ENCODE measurements at places on chromosomes 13 and 19.

DNA sequence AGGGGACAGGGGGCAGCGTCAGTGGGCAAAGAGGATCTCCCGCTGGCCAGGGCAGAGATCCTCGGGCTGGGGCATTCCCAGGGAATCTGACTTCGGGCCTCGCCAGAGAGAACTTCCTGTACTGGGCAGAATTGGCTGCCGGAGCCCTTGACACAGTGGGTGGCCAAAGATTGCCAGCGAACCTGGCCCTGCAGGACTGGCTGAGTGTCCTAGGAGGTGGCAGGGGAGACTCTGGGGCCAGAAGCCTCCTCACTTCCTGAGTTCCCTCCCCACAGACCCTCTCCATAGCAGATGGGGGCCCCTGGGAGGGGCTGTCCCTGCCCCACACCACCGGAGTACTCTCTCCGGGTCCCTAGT is 19.3 kb downstream of the DPP9 start:
- no peak for DNase-seq

DNA sequence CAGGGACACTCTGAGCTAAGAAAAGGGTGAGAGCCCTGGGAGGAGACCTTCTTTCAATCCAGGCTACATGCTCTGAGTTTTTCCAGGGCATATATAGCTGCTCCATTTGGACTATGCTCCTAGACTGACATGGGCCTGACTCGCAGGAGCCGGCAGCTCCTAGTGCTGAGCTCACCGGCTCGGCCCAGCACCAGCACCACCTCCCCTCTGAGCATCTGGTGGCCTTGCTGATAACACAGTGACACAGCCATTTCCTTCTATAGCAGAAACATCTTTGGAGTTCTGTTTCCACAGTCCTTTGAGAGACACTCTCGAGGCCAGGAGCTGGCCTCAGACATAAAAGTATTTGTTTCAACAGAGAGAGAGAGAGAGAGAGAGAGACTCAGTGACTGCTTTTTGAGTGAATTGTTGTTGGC is 184.9 kb downstream of the TM9SF2 start:
- DNase-seq = no peak

DNA sequence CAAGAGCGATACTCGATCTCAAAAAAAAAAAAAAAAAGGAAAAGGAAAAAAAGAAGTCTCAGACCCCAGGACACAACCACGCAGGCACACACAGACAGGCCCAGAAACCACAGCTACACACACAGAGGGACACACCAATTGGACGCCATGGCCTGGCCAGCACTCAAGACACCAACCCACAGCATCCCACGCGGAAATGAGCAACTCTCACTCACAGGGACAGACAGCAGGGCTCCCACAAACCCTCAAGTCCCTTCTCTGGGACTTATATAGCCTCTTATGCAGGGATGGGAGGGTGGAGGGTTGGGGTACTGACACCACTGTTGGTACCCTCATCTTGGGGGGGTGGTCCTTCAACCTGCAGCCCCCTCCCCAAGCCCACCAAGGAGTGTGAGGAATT is 5.9 kb downstream of the NOTCH3 start:
- no peak for DNase-seq

DNA sequence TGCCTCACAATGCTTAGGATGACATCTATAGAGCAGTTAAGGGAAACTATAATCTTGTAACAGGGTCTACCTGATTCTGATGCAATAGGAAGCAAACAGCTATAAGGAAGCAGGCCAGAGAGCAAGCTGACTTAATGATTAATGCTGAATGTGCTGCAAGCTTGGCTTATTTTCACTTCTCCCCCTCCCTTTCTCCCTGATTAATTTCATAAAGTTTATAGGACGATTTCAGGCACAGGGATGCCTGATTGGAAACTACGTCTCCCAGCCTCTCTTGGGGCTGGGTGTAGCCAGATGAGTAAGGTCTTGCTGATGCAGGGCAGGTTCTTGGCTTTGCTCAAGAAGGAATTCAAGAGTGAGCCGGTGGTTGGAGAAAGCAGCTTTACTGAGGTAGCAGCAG is 82.8 kb upstream of the MRI1 start:
- no peak for DNase-seq

DNA sequence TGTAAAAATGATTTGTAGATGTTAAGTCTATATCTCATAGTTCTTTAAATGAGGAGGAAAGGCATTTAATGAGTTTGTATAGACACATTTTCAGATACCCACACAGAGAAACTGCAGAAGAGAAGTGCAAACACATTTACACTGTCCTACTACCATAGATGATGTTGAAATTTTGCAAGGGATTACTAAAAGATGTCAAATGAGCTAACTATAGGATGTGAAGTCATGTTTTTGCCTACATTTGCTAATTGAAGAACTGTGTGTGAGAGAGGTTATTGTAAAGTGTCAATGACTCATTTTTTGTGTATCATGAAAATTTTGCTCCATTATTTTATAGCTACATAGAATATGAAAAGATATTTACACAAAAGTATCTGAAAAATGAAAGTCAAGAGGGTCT is 178.9 kb downstream of the ITGBL1 start:
- no peak for DNase-seq

DNA sequence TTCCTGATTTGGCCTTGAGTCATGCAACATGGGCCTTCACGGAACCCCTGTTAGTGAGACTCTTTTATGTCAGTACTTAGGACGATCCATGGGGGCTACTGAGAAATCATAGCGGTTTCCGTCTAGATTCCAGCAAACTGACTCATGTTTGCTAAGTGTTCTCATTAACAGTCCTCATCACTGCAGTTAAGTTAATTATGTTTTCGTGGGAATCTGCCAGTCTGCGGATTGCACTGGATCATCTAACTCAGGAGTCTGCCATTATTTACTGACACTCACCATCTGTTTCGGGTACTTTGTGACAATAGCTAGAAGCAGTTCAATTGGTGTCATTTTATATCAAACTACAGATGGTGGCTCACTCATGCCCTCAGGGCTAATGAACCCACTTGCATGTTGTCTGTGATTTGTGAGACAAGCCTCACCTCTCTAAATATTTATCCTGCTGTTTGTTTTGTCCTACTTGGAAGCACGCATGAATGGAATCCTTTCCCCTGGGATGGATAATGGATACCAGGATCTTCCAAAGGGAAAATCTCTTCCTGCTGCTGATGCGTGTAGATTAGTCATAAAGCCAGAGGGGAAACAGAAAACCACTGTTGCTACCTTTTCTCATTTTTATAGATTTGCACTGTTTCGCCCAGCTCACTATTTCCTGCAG is 61.8 kb downstream of the RAB20 start:
- no peak for DNase-seq

DNA sequence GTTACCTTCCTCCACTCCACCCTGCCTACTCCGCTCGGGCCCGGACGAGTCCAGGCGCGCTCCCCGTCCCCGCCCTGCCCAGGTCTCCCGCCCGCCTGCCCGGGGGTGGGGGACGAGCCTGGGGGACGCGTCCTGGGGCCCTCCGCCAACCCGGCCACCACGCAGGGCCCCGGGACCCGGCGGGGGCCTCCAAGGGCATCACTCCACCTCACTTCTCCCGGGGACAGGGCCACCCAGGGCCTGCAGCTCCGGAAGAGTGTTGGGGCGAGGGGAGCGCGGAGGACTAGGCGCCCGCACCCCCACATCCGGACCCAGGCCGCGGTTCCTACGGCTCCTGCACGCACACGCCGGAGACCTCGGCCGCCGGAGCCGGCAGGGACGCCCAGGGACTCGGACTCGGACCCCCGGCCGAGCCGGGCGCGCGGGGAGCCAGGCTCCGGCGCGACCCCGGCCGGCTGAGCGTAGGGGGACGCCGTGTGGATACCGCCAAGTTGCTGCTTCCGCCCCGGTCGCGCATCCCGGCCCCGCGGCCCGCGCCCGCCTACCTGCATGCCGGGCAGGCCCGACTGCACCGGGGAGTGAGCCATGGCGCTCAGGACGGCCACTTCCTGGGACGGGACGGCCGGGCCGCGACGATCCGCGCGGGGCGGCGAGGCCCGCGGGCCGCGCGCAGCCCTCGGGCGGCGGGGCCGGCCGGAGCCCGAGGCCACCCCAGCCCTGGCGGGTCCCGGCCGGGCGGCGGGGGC is 534 bp downstream of the STK24 start:
- no peak for DNase-seq

GRCh38 chr19:34732612-34733211 is 1.3 kb upstream of the ZNF181 start:
- DNase-seq = no peak

- DNase-seq = no peak
Observed at GRCh38 chr19:8096071-8096470, 43.5 kb downstream of the CCL25 start.

DNA sequence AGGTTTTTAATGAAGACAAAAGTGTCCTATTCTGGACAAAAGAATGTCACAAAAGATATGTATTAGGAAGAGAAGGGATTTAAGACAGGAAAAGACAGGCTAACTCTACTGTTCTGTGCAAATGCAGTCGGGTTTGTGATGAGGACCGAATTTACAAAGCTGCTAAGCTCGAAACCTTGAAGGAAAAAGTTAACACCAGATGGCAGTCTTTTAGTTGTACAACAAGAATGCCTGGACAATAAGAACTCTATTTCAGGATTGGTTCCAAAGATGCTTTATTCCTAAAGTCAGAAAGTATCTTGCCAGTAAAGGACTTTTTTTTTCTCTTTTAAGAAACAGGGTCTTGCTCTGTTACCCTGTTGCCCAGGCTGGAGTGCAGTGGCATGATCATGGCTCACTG is 51.1 kb downstream of the HS6ST3 start:
- DNase-seq = no peak

- DNase-seq = no peak
Observed at GRCh38 chr19:49973987-49974386, 13.0 kb upstream of the SIGLEC11 start.

GRCh38 chr13:102020611-102021216 is 381.1 kb downstream of the FGF14 start:
- no peak for DNase-seq

DNA sequence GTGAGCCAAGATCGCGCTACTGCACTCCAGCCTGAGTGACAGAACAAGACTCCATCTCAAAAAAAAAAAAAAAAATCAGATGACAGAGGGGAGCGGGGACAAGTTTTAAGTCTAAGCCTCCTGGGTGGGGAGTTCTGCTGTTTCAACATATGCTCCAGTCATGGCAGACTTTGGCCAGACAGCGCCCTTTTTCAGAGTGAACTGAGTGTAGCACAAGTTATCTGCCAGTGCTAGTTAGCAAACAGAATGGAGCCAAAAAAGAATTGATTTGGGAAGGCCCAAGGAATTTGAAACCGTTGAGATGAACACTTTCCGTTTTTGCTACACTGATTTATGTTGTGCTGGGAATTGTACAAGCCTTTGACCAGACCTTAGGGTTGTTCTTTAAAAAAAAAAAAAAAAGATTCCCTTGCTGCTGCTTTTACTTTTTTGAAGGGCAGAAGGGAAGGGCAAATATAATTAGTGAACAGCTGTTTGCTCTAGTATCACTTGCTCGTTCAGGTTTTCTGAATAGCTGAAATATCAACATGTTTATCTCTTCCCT is 5.7 kb downstream of the ACTN4 start:
- no peak for DNase-seq

- DNase-seq = no peak
Observed at GRCh38 chr19:17406046-17406886, 836 bp upstream of the BST2 start.

- DNase-seq = no peak
Observed at GRCh38 chr19:7415163-7415856, 66.6 kb downstream of the ARHGEF18 start.

GRCh38 chr19:45528744-45529419 is 21.6 kb downstream of the VASP start:
- no peak for DNase-seq

DNA sequence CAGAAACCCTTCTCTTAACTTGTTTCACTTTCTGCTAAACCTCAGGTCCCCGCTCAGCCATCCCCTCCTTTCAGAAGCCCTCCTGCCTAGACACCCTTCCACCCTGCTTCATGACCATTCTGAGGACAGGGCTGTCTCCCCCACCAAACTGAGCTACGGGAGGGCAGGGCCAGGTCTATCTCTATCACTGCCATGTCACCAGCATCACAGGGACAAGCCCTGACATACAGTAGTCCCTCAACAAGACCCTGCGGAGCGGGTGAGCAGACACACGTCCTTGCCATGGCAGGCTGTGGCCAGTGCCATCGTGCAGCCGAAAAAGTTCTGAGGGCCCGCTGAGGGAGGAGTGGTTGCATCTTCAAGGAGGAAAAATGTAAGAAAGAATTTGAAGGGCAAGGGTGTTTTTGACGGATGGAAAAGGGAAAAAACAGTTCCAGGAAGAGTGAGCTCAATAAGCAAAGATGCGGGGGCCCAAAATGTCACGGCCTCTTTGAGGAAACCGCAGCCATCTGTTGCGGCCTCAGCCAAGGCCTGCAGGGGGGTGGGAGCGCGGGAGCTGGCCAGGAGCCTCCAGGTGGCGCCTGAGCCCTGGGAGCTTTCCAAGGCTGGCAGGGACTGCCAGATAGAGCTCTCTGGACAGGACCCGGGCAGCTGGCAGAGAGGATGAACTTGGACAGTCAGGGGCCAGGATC is 8.1 kb downstream of the PTGIR start:
- no peak for DNase-seq

- no peak for DNase-seq
Observed at GRCh38 chr19:51765086-51765485, 4.1 kb downstream of the FPR2 start.

DNA sequence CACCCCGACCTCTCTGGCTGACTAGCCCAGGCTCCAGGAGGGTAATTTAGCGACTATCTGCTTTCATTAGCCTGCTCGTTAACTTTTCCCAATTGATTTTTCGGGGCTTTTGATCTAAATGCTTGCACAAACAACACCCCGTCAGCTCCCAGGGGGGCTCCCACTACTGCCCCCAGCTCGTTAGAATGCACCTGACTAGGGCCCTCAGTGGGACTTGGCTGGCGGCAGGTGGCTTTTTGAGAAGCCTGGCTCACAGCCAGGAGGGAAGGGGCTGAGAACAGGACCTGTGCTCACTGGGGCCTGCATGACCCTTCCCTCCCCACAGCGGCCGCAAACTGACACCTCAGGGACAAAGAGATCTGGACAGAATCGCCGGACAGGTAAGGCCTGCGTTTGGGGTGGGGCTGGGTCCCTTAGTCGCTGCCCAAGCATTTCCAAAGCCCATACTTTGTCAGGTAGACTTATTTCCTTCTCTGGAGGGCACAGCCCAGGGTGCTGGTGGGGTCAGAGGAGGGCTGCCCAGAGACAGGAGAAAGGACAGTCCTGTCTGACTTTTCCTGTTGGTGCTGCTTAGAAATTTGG is 7.6 kb upstream of the CD79A start:
- DNase-seq = no peak

DNA sequence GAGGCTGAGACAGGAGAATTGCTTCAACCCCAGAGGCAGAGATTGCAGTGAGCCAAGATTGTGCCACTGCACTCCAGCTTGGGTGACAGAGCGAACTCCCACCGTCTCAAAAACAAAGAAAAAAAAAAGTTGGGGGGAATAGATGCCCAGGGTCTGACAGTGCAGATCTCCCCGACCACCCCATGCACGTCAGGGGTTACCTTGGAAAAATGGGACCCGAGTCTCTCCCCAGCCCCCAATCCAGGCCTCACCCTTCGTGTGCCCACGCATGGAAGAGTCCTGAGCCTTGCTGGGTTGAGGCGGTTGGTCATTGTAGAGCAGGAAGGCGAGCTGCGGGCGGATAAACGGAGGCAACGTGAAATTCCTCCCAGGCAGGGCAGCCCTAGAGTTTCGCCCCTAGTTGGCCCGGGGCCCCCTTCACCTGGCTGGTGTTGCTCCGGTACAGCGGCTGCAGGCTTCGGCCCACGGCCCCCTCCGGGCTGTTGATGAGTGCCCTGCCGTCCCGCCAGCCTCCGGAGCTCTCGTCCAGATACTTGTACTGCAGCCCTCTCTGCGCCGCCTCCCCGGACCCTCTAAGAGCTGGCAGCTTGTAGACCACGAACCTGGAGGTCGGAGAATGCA is 588 bp downstream of the DNASE2 start:
- DNase-seq = no peak

GRCh38 chr19:387777-388176 is 21.2 kb downstream of the C2CD4C start:
- no peak for DNase-seq
